Left cardiac atrium (tissue), 4 donors: ENCODE measurements at places on chromosomes 11 and 22. TPM values are rescaled to one million over a fixed set of nuclear protein-coding genes. Genes with fewer than 3 reads are reported as not detected.

DNA sequence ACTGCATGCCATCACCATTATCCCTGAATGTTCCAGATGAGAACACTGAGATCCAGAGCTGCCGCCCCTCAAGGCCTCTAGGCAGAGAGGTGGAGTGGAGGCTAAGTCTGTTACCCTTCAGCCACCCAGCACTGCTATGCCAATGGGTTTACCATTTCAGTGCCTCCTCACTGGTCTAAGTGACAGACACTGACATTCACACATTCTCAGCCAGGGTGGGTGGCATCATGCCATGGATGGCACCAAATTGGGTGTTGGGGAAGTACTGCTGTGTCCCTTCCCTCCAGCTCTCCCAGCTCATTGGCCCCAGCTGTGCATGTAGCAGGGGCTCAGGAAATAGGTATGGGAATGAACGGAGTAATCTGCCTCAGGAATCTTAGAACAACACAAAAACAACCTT, 96.8 kb upstream of the PLET1 start:
- DNase-seq = no peak

- DNase-seq = peak; percentile 69
Measured at GRCh38 chr22:29225422-29226090, 19.9 kb downstream of the EMID1 start.

DNA sequence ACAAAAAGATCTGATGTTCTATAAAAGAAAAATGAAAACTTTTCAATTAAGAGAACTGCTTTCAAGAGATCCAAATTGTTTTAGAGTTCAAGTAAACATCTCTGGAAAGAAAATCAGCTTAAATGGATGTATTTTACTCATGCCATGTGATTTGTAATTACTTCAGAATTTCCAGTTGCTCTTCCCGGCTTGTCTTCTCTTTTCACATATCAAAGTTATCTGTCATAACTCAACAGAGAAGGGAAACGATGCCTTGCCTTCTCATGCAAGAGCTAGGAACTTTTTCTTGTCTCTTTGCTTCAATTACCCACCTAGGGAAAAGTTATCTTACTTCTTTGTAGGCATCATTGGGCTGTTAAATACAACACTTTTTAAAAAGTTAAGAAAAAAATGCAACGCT, 255.2 kb upstream of the POU2AF2 start:
- no peak for DNase-seq

DNA sequence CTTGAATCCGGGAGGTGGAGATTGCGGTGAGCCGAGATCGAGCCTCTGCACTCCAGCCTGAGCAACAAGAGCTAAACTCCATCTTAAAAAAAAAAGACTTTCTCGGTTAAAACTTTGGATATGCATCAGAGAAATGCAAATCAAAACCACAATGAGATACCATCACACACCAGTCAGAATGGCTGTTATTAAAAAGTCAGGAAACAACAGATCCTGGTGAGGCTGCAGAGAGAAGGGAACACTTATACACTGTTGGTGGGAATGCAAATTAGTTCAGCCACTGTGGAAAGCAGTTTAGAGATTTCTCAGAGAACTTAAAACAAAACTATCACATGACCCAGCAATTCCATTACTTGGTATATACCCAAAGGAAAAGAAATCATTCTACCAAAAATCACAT, 619.4 kb upstream of the KIRREL3 start:
- no peak for DNase-seq

SPA17 gene
- total RNA-seq = 4.0 TPM

SEPTIN5 gene
- total RNA-seq = 118 TPM
